Hematopoietic multipotent progenitor cell (in vitro differentiated cells): ENCODE measurements at places on chromosomes 3 and 15. TPM values are rescaled to one million over a fixed set of nuclear protein-coding genes. Genes with fewer than 3 reads are reported as not detected.

DNA sequence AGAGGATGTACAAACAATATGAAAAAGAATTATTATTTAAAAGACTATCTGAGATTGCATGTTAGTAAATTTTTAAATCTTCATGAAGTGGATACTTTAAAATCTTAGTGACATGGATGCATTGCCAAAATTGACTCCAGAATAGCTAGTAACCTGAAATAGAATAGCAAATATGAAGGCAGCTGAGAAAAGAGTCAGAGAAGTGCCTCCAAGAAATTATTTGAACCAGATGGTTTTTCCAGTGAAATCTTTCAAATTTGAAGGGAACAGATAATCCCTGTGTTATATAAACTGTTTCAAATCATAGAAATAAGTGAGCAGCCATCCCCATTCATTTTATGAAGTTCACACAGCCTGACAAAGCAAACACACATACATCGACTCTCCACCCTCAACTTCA is 29.6 kb downstream of the FSIP1 start:
- no peak for DNase-seq

- no peak for DNase-seq
Measured at GRCh38 chr15:40337597-40337996, 3.1 kb downstream of the CCDC9B start.

Gene GALNT15
- under 0.01 TPM for total RNA-seq

Gene GOLGA6L10
- total RNA-seq, result 0.54 TPM

- no peak for DNase-seq
Measured at GRCh38 chr15:98537516-98538060, 110.8 kb upstream of the IGF1R start.

- no peak for DNase-seq
Measured at GRCh38 chr3:62562017-62562416, 188.7 kb upstream of the FEZF2 start.

GRCh38 chr3:46896386-46896785 is 18.9 kb downstream of the PTH1R start:
- no peak for DNase-seq

DNA sequence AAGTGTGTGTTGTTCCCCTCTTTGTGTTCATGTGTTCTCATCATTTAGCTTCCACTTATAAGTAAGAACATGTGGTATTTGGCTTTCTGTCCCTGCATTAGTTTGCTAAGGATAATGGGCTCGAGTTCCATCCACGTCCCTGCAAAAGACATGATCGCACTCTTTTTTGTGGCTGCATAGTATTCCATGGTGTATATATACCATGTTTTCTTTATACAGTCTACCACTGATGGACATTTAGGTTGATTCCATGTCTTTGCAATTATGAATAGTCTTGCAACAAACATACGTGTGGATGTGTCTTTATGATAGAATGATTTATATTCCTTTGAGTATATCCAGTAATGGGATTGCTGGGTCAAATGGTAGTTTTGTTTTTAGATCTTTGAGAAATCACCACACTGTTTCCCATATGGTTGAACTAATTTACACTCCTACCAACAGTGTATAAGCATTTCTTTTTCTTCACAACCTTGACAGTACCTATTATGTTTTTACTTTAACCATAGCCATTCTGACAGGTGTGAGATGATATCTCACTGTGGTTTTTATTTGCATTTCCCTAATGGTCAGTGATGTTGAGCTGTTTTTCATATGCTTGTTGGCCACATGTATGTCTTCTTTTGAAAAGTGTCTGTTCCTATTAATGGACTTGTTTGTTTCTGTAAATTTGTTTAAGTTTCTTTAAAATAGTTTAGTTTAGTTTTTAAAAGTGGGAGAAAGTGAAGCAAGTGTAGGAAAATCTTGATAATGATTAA is 21.9 kb upstream of the SLC30A4 start:
- DNase-seq, result no peak
